Ammon's horn (tissue), 1 donor: ENCODE measurements at places on chromosomes 4 and X.

- DNase-seq = no peak
Observed at GRCh38 chr4:120765260-120765680, 157.3 kb downstream of the PRDM5 start.

- peak; percentile 80 for DNase-seq
Observed at GRCh38 chr4:22389240-22389870, 126.5 kb downstream of the ADGRA3 start.

DNA sequence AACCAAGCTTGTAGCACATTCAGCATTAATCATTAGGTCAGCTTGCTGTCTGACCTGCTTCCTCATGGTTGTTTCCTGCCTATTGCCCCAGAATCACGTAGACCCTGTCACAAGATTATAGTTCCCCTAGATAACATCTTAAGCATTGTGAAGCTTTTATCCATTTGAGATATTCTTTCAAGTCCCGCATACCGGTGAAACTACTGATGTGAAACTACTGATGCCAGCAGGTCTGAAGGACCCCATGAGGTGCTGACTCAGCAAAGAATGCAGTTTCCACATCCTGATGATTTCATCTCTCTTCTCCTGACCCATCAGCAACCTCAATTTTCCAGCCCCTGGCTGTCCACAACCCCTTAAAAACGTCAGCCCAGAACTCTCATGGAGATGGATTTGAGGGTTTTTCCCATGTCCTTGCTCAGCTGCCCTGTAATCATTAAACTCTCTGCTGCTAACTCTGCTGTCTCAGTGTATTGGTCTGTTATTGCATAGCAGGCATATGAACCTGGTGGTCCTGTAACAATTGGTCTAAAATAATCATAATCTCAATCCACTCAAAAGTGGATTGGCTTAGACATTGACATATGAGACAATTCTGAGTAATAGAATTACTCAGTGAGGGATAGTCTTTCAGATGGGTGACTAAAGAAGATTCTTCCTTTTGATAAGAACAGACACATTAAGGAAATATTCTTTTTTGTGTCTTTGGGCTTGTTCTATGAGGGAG is 26.3 kb upstream of the UBA6 start:
- DNase-seq = no peak

GRCh38 chr4:141330616-141331015 is 109.9 kb downstream of the ZNF330 start:
- no peak for DNase-seq

DNA sequence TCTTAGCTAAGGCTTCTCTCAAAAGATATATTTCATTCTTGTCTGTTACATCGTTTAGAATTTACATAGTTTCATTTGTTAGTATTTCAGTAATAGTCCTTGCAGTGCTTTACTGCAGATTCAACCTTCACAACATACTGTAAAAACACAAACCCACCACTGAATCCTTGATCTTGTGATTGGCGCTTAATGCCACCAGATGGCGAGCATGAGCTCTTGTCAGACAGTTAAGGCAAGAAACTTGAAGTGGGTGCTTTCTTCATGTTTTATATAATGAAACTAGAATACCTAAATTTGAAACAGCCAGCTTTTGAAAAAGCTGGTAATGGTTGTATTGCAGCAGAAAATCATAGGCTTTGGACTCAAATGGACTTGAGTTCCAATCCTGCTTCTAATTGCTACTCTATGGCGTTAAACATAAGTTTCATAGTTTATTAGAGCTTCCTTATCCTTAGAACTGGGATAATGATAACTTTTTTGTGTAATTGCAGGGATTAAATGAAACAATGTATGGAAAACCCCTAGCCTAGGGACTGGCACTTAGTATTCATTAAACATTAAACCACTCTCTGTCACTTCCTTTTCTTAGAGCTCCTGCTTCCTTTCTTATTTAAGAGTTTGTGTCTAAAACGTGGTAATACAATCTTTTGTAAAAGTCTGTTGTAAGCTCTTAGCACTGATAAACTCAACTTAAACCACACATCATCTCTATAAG is 95.1 kb downstream of the USP9X start:
- DNase-seq = peak; percentile 63
